ENCODE measurements at places on chromosomes 11 and 22.

DNA sequence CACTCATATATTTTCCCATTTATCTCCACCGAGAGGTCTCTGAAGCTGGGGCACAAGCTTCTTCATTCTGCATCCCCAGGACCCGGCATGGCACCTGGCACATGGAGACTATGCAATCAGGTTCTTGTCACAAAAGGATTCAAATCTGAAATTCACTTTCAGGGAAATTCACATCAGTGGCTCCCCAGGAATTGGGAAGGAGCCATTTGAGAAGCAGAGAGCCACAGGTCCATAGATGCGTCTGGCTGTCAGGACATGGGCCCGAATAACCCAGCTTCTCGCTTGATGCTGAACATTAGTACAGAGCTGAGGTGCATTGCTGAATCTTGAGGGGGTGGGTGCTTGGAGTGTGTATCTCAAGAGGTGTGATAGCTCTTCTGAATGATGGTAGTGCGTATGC is 82.5 kb downstream of the TSPAN18 start:
- DNase-seq, result no peak

- DNase-seq, result no peak
These were observed 14.3 kb upstream of the CBX6 start for GRCh38 chr22:38886333-38886732.

DNA sequence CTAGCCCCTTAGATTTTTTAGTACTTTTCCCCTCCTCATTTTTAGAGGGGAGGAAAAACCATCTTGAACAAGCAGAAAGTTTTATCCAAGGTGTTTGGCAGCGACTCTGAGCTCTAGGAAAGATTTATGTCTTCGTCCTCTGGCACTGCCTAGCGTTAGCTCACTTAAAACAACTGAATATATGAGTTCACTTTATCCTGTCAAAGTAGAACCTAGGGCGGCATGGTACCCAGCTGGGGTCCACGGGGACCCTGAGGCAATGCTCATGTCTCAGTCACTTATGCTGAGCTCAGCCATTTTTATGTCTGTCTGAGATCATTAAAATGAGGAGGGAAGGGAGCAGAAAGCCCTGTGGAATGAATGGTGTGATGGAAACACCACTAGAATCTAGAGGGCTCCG is 14.2 kb upstream of the VSIG10L2 start:
- DNase-seq, result no peak

GRCh38 chr22:38753948-38754750 is 1.6 kb downstream of the SUN2 start:
- DNase-seq, result peak; percentile 40

DNA sequence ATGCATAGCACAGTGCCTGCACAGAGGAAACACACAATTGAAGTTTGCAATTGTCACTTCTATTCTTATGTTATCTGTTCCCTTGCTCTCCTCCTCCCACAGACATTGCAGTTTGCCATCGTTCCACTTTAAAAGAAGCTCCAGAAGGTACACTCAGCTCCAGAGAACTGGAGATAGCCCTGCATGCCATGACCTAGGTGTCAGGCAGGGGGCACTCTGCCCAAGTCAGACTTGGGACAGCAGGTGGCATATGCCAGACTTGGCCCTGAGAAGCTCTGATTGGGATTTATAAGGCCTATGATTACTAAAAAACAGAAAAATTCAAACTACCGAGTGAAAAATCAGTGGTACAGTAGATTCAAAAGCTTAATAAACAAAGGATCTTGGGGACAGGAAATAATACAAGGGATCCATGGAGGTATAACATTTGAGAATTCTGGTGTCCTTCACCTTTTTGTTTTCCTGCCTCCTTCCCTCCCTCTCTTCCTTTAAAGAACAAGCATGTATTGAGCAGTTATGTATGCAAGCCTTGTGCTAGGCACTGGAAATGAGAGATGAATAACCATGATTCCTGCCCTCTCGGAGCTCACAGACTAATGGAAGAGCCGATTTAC is 40.0 kb downstream of the TENM4 start:
- DNase-seq, result no peak

- DNase-seq, result no peak
These were observed 1290.4 kb downstream of the BRD1 start for GRCh38 chr22:48537343-48537680.

- peak; percentile 50 for DNase-seq
These were observed 14.8 kb downstream of the CD6 start for GRCh38 chr11:60985991-60986915.

- no peak for DNase-seq
These were observed 82.1 kb upstream of the PTH start for GRCh38 chr11:13577881-13578280.

GRCh38 chr11:112012874-112013273 is 12.3 kb upstream of the DLAT start:
- no peak for DNase-seq

DNA sequence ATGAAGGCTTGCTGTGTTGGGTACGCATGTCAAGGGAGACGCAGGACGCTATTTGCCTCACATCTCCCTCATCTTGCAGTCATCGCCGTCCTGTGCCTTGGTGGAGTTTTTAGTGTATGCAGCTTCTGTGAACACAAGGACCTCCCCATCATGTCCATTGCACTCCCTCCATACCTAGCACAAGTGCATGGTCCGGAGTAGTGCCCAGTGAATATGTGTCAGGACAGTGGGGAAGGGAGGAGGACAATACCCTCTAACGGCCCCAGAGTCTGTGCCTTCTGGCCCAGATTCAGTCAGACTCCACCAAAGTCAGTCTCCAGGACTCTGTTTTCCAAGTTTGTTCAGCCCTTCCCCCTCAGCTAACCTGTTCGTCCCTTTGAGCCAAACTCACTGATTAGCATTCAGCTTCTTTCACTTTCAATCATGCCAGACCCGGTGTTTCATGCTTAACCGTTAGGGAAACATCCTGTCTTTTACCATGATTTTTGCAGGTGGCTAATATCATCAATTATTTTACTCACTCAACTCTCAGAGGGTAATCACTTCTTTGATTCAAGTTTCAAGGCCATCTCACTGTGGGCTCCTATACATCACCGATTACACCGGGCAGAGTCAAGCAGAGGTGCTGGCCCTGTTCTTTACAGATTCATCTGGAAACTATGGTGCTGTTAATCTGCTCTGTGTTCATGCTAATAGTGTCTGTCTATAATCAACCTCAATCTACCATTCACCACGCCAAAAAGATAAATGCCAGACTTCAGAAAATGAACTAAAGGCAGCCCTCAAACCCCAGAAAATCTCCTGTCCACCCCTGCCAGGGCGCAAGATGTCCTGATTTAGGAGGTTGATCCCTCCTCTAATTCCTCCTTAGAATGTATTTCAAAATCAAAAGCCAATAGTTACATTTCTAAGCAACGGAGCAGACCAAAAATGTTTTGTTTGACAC is 156.5 kb downstream of the RRAS2 start:
- no peak for DNase-seq

GRCh38 chr11:46392421-46393230 is 1.1 kb upstream of the CHRM4 start:
- DNase-seq, result peak; percentile 92

GRCh38 chr22:38258895-38259294 is 13.9 kb downstream of the TMEM184B start:
- no peak for DNase-seq
